ENCODE measurements at places on chromosomes 2 and 18. TPM values are rescaled to one million over a fixed set of nuclear protein-coding genes. Genes with fewer than 3 reads are reported as not detected.

- DNase-seq = no peak
Observed at GRCh38 chr2:11243512-11243911, 88.2 kb downstream of the SLC66A3 start.

PHLPP1 gene
- total RNA-seq = 4.8 TPM

DNA sequence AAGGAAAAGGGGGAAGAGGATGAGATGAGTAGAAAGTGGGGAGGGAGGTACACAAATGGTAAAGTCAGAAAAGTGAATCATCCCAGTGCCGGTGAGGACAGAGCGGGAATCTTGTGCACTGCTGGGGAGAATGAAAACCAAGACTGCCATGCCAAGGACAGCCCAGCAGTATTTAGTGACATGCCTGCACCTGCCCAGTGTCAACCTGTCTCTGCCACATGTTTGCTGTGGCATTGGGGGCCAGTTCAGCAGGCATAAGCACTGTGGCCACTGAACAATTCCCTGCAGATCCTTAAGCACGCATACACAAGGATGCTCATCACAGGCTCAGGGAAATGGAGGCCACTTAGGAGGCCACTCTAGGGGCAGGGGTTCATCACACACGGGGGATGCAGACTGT is 5.2 kb upstream of the KCNK3 start:
- DNase-seq = no peak

NHEJ1 gene
- total RNA-seq = 6.7 TPM

DNA sequence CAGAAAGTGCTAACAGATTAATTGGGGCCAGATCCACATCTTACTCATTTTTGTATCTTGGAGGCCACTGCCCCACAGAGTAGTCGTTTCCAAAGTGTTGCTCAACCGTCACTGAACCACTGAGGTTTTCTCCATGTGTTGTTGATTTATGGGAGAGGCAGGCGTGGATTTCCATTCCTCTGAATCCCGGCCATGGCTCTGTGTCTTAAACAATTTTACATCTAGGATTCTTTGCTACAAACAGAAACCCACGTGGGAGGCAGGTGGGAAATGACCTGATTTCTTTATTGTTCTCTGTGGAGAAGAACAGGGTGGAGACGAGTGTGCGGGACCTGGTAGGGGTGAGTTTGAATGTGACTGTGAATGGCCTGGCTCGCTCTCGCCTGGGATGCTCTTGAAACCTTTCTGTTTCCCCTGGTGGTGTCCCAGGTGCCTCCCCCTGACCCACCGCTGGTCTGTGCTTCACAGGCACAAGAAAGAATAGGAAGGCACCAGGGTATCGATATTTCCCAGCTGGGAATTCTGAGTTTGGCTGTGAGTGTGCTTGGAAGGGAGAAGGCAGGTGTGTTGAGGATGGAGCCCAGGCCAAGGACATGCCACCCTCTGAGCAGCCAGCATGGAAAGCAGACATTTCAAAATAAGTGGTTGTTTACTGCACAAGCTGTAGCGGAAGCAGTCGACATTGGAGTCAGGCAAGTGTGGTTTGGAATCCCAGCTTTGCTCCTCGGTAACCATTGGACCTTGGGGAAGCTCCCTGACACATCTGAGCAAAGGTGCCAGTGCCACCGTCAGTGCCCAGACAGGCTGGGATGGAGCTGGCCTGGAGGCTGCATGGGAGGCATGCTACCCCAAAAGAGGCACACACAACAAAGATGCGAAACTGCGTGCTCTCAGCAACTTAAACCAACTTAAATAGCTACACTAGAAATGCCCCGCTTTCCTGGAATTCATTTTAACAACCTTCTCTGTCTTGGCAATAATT is 50.0 kb downstream of the LPIN1 start:
- no peak for DNase-seq

MOGAT1 gene
- total RNA-seq = 0.24 TPM

KIF1A gene
- total RNA-seq = 10.2 TPM

CD28 gene
- total RNA-seq = 1.3 TPM

DNA sequence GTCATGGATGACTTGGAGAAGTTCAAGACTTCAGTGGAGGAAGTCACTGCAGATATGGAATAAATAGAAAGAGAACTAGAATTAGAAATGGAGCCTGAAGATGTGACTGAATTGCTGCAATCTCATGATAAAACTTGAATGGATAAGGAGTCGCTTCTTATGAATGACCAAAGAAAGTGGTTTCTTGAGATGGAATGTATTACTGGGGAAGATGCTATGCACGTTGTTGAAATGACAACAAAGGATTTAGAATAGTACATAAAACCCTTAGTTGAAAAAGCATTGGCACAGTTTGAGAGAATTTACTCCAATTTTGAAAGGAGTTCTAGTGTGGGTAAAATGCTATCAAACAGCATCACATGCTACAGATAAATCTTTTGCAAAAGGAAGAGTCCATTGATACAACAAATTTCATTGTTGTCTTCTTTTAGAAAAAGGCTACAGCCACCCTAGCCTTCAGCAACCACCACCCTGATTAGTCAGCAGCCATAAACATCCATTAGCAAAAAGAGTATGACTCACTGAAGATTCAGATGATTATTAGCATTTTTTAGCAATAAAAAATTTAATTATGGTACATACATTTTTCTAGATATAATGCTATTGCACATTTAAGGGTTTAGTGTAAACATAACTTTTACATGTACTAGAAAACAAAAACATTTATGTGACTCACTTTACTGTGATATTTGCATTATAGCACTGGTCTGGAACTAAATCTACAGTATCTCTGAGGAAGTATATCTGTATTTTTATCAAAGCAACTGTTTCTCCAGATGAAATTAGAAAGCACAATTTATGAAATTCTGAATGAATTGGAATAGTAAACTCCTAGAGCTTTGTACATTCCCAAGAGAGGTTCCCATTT is 110.5 kb upstream of the TACR1 start:
- no peak for DNase-seq

- no peak for DNase-seq
Observed at GRCh38 chr2:132253496-132254305, 91.9 kb upstream of the ANKRD30BL start.

DNA sequence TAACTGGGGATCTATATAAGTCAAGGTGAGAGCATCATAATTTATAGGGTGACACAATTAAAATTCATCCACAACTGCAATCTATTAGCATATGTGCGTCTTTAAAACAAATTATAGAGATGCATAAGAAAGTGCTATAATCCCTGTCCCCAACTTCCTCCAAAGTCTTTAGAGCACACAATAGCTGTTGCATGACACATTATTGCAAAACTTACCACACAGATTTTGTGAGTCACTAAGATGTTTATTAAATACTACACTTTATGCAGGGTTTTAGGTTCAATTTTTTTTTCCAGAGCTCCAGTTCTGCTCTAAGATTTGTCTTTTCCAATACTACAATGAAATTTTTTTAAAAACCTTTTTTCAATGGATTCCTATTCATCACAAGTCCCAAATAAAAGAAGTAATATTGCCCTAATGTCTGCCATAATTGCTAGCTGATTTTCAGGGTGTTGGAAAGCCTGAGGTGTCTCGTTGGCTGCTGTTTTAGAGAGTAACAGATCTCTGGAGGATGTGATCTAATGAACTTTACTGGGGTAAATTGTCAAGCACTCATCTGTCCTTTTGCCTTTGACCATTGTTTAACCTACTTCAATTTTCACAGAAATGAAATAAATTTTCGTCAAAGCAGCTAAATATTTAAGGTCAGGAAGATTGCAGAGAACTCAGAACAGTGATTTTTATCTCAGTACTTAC is 250.5 kb upstream of the NETO1 start:
- no peak for DNase-seq

AKAIN1 gene
- total RNA-seq = not detected
